Mesenteric fat pad (tissue), 1 donor: ENCODE measurements at places on chromosomes 11 and 22. TPM values are rescaled to one million over a fixed set of nuclear protein-coding genes. Genes with fewer than 3 reads are reported as not detected.

DNA sequence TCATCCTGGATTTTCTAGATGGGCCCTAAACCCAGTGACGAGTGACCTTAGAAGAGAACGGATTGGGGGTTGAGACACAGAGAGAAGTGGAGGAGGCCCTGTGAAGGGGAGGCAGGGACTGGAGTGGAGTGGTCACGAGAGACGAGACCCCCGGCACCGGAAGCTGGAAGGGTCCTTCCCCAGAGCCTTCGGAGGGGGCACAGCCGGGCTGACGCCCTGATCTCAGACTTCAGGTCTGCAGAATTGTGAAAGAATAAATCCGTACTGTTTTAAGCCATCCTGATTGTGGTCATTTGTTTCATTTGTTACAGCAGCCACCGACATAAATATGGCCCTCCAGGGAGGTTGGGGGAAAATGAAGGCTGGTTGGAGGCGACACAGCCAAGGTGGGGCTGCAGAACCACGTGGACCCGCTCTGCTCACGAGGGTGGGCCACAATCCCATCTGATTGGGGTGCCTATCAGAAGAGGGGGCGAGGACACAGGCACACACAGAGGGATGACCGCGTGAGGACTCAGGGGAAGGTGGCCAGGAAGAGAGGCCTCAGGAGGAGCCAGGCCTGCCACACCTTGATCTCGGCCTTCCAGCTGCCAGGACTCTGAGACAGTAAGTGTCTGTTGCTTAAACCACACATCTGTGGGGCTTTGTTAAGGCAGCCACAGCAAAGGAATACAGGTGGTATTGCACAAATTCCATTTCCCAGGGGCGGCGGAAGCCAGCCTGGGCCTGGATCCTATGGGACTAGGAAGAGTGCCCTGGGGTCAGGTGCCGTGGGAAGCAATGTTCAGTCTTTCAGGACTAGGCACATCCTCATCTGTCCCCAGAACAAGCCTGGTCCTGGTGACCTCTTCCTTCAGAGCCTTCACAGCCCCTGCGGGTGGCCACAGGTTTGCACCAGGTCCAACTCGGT, 73.3 kb upstream of the SHANK2 start:
- DNase-seq = no peak

DNA sequence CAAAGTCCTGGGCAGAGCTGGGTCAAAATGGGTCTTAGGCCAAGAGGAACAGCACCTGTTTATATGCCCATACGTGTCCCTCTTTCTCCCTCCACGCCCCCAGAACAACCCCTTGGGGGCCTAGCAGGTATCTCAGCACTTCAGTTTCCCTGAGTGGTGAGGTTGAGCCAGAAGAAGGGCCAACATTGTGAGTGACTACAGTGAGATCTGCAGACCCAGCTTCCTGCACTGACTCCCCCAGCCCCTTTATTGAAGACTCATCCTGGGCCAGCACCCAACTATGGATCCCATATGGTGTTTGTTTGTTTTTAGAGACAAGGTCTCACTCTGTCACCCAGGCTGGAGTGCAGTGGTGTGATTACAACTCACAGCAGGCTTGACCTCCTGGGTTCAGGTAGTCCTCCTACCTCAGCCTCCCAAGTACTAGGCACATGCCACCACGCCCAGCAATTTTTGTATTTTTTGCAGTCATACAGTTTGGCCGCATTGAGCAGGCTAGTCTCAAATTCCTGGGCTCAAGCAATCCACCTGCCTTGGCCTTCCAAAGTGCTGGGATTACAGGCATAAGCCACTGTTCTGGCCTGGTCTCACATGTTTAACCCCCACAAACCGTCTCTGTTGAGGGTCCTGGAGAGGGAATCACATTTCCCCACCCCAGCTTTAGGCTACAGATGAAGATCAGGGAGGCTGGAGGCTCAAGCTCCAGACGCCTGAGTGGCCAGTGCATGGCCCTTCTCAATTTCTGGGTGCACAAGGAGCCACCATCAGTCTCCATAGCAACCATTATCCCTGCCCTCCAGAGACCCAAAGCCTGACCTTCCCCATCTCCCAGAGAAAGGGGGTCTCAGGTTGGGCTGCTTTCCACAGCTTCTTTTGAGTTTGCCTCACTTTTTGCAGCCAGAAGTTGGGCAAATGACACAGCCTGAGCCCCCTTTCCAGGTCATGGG, 1.7 kb upstream of the LARGE2 start:
- DNase-seq = no peak

- DNase-seq = no peak
These were observed 154.1 kb upstream of the SNX19 start for GRCh38 chr11:131070365-131070764.

- DNase-seq = no peak
These were observed 34.6 kb downstream of the RASD2 start for GRCh38 chr22:35575116-35575748.

DNA sequence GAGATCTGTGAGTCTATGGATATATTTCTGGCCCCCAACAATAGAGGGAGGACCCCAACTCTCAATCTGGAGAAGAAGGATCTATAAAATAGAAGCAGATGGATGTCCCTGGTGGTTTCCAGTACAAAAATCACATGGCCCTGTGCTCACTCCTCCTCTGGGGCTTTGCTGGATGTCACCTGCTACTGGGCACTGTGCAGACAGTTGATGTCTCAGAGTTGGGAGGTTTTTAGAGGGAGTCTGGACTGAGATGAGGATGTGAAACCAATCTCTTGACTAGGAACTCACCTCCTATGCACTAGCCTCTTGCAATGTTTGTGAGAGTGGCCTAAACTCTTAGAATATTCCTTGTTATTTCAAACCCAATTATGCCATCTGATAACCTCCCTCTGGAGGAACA, 107.2 kb downstream of the SCN3B start:
- DNase-seq = no peak

DNA sequence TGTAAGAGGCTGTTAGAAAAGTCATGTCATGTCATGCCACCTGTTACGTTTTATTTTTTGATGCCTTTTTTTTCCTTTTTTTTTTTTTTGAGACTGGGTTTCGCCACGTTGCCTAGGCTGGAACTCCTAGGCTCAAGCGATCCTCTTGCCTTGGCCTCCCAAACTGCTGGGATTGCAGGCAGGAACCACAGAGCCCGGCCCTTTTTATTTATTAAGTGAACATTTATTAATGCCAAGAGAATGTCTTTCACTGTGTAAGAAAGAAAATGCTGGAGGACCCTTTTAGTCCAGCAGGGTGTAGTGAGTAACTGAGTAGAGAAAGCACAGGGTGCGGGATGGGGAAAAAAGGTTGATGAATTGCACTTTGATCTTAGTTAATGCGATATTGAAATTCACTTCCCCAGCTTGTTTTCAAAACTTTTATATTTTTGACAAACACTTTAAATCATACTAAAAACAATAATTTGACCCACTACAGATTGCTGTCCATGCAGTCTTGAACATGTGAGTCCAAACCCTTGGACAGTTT, 2.3 kb upstream of the XBP1 start:
- DNase-seq = no peak

GRCh38 chr11:72229925-72230763, 5.6 kb downstream of the INPPL1 start:
- peak; percentile 85 for DNase-seq

GRCh38 chr11:30348035-30348434, 25.1 kb downstream of the ARL14EP start:
- DNase-seq = no peak

DNA sequence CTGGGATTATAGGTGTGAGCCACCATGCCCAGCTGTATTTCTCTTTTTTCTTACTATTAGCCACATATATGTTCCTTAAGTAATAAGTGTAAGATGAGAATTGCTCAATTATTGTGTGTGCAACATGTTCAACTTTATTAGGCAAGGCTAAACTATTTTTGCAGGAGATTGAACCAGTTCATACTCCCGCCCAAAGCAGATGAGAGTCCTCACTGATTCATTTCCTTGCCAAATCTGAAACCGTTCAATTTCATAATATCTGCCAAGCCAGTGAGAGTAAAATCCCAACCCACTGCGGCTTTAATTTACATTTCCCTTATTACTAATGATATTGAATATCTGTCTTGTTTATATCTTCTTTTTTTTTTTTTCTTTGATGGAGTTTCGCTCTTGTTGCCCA, 48.4 kb downstream of the KCNJ4 start:
- DNase-seq = no peak

The OR52A1 gene
- not detected for total RNA-seq

The SERHL2 gene
- 1.00 TPM for total RNA-seq

The CASP5 gene
- total RNA-seq = 0.29 TPM

The SLCO2B1 gene
- total RNA-seq = 185 TPM
